DND-41 (cell line): ENCODE measurements at places on chromosomes 4 and X.

- no peak for DNase-seq
These were observed 40.4 kb downstream of the EFHC2 start for GRCh38 chrX:44303119-44303518.

DNA sequence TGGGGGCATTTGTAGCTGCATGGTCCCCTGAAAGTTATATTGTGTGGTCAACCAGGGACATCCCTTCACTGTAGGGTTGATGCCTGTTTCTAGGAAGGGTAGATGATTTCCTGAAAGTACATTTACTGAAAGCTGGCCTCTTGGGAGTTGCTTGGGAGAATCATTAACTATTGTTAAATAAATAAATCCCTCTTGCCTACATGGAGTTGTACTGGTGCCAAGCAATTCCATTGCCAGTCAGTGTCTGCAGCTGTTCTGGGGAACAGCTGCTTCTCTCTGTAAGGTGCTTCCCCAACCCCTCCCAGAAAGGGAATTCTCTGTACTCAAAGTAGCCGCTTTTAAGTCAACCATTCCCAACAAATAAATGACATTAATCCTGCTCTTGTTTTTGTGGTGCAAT, 51.1 kb downstream of the C4orf51 start:
- no peak for DNase-seq

DNA sequence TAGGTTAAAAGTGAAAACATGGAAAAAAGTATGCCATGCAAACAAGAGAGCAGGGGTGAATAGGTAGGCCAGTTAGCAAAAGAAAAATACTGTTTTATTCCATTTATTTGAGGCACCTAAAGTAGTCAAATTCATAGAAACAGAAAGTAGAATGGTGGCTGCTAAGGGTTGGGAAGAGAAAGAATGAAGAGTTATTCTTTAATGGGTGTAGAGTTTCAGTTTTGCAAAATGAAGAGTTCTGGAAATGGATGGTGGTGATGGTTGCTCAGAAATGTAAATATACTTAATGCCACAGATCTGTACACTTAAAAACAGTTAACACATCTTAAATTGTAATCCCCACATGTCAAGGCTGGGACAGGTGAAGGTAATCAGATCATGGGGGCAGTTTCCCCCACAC, 29.7 kb downstream of the PARM1 start:
- DNase-seq = no peak

DNA sequence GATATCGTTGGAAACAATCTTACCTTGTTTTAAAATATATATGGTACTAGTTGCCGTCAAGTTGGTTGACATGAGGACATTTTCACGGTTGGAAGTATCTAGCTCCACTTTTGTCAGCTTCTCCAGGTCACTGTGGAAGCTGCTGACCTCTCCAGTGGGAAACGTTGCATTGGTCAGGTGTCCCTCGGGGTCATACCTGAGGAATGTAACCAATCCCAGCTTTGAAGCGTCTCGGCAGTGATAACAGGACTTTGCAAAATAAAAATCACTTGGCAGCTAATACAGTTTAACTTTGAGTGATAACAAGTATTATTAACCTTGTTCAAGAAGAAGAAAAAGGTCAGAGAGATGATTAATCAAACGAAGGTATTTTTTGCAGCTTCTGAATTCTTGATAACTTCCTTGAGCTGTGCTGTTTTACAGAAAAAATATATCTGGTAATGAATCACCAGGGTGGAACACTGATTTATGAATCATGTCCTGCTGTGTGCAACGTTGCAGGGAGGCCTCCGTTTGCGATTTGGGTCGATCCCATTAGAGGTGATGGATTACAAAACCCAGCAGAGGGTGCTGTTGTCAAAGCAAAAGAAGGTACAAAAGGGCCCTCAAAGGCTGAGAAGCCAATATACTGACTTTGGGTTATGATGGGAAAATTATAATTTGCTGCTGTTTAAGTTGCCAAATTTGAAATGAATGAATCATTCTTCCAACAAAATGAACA, 60.1 kb downstream of the SH2D1A start:
- peak; percentile 68 for DNase-seq

GRCh38 chr4:11134705-11135104, 294.0 kb downstream of the HS3ST1 start:
- no peak for DNase-seq

GRCh38 chrX:124860736-124861135, 458.9 kb upstream of the TEX13C start:
- DNase-seq = no peak

GRCh38 chr4:119002476-119002875, 113.8 kb downstream of the SYNPO2 start:
- no peak for DNase-seq

DNA sequence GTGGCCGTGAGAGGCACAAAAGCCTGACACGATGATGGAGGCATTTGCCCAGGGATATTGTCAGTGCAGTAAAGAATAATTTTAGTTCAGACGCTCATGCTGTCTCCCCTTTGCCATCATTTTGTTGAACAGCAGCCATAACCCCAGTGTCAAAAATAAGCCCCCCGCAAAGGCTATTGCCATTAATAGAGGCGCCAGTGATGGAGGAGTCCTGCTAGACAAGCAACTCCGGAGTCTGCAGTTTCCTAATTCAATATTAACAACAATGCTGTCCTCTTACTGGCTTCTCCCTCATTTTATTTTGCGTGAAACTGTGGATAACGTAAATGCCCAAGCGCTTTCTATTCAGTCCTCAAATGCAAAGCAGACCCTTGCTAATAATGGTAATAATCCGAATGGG, 603 bp upstream of the SMS start:
- DNase-seq = no peak

DNA sequence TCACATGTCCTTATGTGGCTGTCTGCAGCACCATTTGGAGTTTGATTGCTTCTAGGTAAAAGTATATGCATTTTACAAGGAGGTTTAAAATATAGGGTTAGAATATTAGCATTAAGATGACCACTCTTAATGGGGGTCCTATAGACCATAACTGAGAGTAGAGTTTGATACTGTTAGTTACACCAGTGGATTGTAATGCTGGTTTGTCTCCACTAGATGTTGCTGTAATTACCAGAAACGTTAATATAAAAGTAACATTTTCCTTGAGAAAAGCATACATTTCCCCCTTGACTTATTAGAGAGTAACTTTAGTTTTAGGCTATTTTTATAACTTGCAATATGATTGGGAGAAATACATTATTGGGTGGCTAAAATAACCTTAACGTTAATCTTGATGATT, 93.0 kb downstream of the ZXDA start:
- DNase-seq = no peak

DNA sequence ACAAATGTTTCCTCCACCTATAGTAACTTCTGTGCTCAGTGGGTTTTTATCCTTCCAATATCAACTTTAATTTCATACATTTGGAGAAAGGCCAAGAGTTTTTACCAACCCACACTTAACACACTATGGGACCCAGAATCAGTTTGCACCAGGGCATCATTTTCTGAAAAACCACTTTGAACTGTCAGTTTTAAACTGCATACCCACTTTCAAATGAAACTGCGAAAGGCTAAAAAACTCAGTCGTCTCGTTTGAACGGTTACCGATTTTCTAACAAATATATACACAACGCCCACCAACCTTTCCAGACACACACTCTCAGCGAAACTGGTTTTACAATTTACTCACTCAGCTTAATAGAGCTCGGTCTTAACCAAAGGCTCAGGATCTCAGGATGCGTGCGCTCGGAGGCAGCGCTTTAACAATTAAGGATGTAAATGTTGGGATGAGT, 376 bp downstream of the ABCG2 start:
- no peak for DNase-seq

- DNase-seq = no peak
These were observed 4.4 kb downstream of the MSMO1 start for GRCh38 chr4:165331823-165332222.

GRCh38 chr4:25155947-25156346, 4.3 kb downstream of the SEPSECS start:
- no peak for DNase-seq

GRCh38 chrX:136220540-136220939, 30.7 kb downstream of the MAP7D3 start:
- DNase-seq = no peak

DNA sequence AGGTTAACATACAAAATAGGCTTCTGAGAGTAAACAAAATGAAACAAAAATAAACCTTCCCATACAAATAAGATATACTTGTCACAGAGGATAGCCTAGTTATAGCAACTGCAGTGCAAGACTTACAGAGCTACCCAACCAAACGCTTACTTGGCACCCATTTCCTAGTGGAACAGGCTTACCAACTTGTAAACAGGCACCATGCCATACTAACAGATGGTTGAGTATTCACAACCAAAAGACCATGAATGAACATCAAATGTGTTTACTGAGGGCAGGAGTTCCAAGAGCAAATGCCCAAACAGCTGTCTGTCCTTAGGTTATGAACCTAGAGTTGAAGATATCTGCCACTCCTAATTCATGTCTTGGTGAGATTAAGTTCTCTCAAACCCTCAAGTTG, 2629.2 kb downstream of the PCDH7 start:
- DNase-seq = no peak

DNA sequence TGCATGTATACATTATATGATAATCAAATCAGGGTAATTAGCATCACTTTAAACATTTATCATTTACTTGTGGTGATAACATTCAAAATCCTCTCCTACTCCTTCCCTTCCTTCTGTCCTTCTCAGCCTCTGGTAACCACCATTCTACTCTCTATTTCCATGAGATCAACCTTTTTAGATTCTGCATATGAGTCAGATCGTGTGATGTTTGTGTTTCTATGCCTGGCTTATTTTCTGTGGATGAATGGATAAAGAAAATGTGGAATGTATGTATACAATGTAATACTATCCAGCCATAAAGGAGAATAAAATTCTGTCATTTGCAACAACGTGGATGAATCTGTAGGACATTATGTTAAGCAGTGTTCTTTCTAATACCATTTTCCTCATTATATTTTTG, 123.9 kb downstream of the NAA11 start:
- DNase-seq = no peak

GRCh38 chr4:118557298-118557851, 127.8 kb upstream of the METTL14 start:
- DNase-seq = peak; percentile 44

GRCh38 chr4:109211671-109212070, 90.8 kb downstream of the COL25A1 start:
- no peak for DNase-seq

DNA sequence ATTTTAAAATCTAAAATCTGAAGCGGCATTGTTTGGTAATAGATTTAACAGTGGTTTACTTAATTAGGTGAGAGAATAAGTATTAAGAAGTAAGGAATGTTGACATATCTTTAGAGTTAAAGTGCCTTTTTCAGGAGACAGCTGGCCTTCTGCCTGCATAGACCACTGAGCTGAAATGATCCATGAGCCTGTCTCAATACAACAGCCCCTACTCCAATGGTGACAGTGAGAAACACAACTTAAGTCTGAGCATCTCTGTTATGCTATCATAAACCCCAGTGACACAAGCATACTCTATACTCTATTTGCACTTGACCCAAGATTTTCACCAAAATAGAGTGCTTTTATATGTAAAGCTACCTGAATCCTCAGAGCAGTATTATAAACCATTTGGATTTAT, 137.9 kb downstream of the GRIA2 start:
- no peak for DNase-seq
